GM23248 (cell line): ENCODE measurements at places on chromosomes 16 and 17. TPM values are rescaled to one million over a fixed set of nuclear protein-coding genes. Genes with fewer than 3 reads are reported as not detected.

Gene SCNN1B
- not detected in 2 replicates for total RNA-seq

Gene HOXB1
- total RNA-seq: not detected in 2 replicates

Gene TEX14
- total RNA-seq: not detected in 2 replicates

Gene SMIM5
- not detected in 2 replicates for total RNA-seq

Gene CES1
- total RNA-seq: 0.76 TPM in 1 of 2 replicates, not detected in the other
